ENCODE measurements at places on chromosomes 6 and 20.
A peak's percentile ranks its signal among the peaks of the same experiment; 100 is the strongest.

DNA sequence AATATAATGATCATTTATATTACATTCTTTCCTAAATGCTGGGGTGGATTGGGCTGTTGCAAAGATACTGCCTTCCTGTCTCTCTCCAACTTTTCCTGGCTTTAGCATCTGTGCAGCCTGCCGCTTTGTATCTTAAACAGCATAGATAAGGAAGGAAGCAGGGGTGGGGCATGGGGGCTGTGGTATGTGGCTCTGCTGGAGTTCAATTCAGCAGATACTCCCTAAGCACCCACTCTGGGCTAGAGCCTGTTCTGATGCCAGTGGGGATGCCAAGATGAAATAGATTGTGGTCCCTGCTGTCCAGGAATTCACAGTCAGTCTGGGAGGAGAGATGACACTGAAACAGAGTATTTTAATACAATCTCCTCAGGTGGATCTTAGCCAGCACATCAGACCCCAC, 56.8 kb downstream of the EIF2S2 start:
- no peak for DNase-seq

DNA sequence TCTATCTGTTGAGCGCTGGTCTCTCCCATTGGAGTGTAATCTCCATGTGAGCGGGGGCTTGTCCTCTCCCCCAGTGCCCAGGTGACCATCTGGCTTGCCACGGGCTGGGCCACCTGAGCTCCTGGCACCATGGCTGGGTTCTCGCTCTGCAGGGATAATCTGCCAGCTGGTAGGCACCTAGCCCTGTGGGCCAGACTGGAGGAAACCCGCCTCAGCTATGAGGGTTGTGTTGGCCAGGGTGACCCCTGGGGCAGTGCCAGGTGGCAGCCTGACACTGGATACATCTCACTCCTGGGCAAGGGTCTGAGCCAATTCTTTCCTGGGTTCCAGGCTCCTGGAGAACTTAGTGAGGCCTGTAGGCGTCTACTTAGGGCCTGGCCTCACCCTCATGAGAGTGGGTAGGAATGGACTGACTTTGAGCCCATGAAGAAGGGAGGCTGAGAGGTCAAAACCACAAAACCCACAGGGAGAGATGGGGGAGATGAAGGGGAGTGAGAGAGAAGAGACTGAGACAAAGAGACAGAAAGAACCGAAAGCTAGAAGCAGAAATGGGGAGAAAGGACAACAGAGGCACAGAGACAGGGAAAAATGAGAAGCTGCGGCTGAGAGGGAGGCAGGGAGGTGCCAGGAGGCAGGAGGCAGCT, 5.8 kb upstream of the SLC52A3 start:
- no peak for DNase-seq

GRCh38 chr6:143060806-143061596, at the start of gene AIG1:
Gene AIG1 (plus strand): TSS chr6:143060889. CDS start chr6:143060926, 37 bp downstream.
- DNase-seq: peak; percentile 40

DNA sequence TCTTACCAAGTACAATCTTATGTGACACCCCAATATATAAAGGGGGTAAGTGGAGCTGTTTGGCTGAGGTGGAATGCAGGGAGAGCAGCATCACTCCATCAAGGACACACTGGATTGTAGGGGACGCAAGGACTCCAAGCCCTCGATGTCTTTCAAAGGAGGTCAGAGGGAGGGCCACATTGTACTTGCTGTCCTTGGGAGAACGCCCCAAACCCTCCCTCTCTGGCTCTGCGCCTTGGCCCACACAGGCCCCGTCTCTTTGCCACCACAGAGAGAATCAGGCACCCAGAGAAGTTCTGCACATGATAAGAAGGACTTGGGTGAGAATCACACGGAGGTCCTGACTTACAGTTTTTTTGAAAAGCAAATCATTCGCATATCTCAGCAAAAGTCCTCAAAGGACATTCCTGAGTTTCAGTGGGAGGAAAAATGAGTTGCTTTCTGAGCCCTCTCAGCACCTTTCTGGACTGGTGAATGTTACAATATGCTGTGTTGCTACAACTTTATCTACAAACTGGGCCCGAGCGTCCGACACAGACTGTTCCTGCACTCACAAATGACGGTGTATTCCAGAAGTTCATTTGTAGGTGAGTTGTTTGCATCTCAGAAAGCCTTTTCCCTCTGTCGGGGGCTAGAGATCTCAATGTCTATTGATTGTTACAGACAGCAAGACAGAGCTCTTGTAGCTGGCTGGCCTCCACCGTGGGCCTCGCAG, 92.5 kb upstream of the AKAP12 start:
- no peak for DNase-seq

- no peak for DNase-seq
Observed at GRCh38 chr6:159082039-159082815, 37.4 kb upstream of the TAGAP start.

DNA sequence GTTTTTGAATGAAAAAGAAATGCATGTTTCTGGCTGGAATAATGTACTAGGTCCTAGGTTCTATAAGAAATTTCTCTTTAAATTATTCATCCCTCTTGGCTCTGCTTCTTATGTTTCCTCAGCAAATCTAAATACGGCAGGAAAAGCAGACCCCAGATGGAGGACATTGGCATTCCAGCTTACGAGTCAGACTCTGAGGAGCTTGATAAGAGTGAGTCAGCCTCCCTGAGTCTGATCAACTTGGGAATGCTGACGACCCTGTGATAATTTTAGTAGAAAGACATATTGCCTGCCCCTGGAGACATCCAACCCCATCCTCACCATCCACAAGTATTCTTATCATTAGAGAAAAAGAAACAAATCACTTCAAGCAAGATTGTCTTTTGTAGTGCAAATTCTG, 509.7 kb upstream of the MARCKS start:
- DNase-seq: no peak

DNA sequence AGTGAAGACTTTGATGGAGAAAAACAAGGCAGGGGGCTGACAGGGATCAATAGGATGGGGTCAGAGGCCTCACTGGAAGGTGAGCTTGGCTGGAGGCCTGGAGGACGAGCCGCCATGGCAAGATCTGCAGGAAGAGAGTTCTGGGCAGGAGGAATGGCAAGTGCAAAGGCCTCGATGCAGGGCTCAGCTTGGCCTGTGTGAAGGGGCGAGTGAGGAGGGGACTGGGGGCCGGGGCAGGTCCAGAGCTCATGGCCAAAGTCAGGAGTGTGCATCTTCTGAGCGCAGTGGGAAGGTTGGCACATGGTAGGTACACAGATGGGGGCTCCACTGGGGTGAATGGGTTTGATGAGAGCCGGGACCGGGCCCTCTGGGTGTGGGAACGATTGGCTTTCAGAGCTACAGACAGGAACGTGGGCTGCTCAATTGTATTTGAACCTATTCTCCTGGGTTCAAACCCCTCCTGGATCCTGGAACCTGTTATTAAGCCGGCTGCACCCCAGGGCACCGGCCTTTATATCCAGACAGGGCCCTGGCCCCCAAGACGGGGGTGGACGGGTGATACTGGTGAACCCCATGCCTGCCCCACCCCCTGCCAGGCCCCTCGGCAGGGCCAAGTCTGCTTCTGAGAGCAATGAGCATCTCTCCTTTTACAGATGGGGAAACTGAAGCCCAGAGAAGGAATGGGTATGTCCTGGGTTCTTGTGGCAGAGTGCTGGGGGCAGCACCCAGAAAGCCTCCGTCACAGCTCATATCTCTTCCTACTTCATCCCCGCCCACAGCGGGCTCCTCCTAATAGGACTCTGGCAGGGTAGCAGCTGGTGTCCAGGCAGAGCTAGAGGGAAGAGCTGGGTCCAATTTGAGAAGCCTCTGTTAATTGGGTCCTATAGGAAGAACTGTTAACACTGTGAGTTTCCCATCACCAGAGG, 106.1 kb downstream of the CEBPB start:
- DNase-seq: no peak

Data from stimulated activated CD4-positive, alpha-beta T cell treated with anti-CD3 and anti-CD28 coated beads, TNF-alpha, amount 100 ng/mL, for 1 hour (primary cell).